ENCODE measurements at places on chromosomes 3 and 15.

DNA sequence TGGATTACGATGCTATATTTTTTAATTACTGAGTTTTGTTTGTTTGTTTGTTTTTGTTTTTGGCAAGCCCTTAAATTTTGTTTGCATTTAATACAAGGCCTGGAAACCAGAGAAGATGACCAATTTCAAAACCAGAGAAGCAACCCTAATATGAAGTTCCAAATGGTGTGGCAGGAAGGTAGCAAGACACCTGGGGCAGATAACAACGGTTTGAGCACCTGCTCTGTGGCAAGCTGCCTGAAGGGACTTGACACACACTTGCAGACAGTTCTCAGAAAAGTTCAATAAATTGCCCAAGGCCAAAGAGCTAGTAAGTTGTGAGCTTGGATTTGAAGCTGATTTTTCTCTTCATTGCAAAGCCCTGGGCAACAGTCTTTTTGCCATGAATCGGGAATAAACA lies 151.2 kb upstream of the UBE2E1 start:
- no peak for DNase-seq

GRCh38 chr3:183664913-183665381 lies 29.5 kb downstream of the KLHL24 start:
- DNase-seq = no peak

GRCh38 chr3:188339410-188340295 lies 185.7 kb downstream of the LPP start:
- peak; percentile 2 for DNase-seq

- no peak for DNase-seq
Measured at GRCh38 chr3:167166594-167167253, 213.4 kb downstream of the ZBBX start.

DNA sequence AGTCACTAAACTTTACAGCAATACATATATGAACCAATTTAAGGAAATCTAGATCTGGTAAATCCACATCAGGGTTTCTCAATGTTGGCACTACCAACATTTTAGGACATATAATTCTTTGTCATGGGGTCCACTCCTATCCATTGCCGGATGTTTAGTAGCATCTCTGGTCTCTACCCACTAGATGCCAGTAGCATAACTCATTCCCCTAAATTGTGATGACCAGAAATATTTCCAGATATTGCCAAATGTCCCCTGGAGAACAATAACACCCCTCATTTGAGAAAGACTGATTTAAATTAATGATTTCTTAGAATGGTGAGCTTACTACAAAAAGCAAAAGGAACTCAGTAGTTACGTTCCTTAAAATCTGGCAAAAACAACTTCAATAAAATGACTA lies 23.1 kb upstream of the ANKRD28 start:
- DNase-seq = no peak

- DNase-seq = no peak
Measured at GRCh38 chr3:56361731-56362130, 106.5 kb downstream of the ERC2 start.

GRCh38 chr3:155778462-155778861 lies 27.6 kb downstream of the C3orf33 start:
- DNase-seq = no peak

DNA sequence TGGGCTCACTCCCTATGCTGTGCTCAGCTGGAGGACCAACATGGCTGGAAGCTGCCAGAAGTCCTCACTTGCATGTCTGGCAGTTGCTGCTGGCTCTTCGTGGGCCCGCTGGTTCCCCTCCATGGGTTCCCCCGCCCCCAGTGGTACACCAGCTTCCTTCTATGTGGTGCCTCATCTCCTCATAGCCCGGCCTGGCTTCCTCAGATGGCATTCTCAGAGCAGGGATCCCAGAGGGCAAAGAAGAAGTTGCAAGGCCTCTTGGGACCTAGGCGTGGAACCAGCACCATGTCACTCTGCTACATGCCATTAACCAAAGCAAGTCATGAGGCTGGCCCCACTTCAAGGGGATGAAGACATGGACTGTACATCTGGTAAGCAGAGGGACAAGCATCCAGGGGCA lies 2.9 kb upstream of the CFAP92 start:
- no peak for DNase-seq

GRCh38 chr15:79178594-79178993 lies 88.0 kb upstream of the RASGRF1 start:
- DNase-seq = no peak

GRCh38 chr3:8458238-8458661 lies 43.4 kb upstream of the LMCD1 start:
- DNase-seq = no peak

DNA sequence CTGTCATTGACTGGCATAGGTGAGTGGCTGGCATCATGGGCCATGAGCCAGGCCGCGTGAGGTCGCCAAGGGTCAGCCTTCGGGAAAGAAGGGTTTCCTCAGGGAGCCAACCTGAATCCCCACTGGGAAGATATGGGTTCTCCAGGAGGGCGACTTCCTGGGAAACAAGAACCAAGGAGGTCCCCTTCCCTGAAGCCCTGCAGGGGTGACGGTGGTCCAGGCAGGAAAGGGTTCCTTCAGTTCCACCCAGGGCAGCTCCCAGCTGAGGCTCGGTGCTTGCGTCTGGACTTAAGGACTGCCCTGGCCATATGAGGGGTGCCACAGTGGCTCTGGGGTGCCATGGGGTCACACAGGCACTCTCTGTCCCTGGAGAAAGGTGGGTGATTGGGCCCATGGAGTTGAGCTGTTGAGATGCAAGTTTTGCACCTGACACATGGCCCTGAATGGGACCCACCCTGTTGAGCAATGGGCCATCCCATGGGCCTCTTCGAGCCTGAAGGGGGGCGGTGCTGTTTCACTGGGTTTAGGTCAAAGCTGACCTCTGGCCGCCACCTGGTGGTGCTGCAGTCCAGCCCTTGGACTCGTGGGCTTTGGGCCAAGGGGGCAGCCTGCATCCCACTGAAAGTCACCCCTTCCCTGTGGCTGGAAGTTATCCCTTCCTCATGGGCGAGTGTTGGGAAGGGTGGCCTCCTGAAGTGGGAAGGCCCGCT lies 228.1 kb downstream of the SNRPN start:
- DNase-seq = no peak

DNA sequence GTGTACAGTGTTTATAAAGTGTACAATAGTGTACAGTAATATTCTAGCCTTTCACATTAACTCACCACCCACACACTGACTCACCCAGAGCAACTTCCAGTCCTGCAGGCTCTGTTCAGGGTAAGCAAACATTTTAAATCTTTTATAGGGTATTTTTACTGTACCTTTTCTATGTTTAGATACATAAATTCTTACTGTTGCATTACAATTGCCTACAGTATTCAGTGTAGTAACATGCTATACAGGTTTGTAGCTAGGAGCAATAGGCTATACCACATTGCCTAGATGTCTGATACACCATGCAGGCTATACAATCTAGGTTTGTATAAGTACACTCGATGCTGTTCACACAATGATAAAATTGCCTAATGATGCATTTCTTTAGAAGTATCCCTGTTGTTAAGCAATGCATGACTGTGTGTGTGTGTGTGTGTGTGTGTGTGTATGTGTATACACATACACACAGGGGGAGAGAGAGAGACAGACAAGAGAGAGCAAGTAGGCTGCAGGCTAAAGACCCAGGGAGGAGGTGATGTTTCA lies 72.5 kb upstream of the PRR23C start:
- DNase-seq = no peak

DNA sequence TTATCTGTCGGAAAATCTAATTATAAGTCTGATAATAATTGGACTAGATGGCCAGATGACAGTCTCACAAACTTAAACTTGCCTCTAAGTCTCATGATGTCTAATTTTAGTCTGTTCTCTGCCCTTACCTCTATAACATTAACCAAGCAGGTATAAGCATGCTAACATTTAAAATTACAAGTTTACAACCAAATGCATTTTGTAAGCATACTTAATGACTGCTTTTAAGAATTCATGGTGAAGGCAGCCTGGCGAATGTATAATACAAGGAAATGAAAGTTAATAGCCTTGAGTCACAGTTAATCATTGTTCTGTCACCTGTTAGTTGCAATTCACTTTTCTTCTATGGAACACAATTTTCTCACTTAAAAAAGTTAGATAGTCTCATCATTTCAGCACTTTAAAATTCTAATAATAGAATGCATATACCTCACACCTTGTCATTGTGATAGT lies 16.5 kb downstream of the BCHE start:
- DNase-seq = no peak

GRCh38 chr3:3068358-3068881 lies 41.8 kb downstream of the IL5RA start:
- no peak for DNase-seq

DNA sequence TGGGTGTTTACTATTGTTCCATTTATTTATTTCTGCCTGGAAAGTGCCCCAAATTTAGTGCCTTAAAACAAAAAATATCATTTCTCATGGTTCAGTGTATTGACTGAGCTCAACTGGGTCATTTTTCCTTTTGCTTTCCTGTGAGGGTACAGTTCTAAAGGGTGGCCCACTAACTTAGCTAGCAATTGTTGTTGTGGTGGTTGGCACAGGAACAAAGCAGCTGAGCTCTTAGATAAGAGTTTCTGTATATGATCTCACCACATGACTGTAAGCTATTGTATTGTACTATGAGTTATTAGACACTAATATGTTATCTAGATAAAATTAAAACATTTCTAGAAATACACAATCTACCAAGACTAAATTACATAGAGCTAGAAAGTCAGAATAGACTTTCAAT lies 1283.7 kb downstream of the OTOL1 start:
- no peak for DNase-seq

DNA sequence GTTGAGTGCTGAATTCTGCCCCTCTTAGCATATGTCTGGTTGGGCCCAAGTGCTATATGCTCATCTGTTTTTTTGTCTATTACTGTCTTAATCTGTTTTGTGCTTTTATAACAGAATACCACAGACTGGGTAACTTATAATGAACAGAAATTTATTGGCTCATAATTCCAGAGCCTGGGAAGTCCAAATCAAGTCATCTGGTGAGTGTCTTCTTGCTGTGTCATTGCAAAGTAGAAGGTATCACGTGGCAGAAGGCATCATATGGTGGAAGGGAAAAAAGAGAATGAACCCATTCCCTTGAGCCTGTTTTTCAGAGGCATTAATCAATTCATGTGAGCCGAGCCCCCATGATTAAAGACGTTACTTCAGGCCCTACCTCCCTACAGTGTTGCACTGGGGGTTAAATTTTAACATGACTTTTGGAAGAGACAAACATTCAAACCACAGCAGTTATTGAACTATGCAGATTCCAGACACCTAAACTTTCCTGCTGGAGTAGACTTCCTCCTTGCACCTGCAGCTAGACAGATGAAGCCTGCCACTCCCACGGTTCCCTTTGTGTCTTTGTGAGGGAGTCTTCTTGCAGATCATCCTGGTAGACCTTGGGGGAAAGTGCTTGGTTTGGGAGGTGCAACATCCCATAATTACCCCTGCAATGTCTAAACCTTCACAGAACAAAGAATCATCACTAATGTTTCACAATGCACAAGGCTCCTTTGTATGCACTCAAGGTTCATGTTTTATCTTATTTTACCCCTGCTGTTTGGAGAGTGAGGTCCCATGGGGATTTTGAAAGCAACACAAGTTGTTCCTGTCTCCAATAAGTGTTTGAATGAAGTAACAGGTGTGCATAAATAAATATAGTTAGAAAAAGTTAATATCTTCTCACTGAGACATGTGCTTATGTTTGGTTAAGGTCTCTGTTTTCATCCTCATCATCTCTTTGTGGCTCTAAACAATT lies 64.7 kb upstream of the XCR1 start:
- DNase-seq = no peak

GRCh38 chr3:138188013-138188730 lies 1.1 kb downstream of the ARMC8 start:
- DNase-seq = peak; percentile 3

GRCh38 chr3:128471110-128471509 lies 4.4 kb upstream of the DNAJB8 start:
- no peak for DNase-seq

DNA sequence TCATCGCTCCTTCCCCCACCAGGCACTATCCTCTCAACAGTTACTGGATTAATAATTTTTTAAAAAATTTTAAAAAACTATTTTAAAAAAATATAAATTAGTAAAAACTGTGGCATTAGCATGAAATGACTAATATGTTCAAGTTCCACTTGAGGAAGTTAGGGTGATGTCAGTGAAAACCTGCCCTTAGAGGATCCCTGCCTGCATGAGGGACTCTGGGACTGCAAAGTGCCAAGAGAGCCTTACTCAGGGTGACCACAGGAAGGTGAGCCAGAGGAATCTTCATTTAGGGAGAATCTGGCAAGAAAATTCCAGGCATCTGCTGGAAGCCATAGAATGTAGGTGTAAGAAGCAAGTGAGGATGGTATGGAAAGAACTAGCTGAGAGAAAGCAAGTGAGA lies 157.7 kb upstream of the BCL6 start:
- DNase-seq = no peak

DNA sequence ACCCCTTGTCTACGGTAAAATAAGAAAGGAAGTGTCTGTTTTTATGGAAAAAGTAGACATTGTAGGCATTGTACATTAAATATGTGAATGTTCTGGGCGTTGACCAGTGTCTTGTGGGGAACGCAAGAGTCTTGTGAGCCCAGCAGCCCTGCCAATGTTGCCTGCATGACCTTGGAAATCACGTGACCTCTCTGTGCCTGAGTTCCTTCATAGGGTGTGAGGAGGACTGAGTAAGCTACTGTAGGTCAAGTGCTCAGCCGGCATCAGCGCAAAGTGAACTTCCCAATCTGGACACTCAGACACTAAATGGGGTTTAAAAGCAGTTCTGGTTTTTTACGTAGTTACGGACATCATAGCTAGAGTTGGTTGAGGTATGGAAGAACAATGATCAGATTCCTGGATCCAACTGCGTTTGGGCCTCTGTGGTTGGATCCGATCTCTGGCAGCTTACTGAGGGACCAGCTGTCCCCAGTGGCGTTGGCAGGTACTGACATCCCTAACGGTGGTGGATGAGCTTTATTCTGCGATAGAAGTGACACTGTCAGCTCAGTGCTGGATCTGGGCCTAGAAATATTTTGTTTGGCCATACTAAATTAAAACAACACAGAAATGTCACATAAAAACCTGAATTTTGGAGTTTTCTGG lies 63.8 kb downstream of the SPSB4 start:
- no peak for DNase-seq

- no peak for DNase-seq
Measured at GRCh38 chr3:101903451-101903871, 54.1 kb downstream of the NFKBIZ start.

DNA sequence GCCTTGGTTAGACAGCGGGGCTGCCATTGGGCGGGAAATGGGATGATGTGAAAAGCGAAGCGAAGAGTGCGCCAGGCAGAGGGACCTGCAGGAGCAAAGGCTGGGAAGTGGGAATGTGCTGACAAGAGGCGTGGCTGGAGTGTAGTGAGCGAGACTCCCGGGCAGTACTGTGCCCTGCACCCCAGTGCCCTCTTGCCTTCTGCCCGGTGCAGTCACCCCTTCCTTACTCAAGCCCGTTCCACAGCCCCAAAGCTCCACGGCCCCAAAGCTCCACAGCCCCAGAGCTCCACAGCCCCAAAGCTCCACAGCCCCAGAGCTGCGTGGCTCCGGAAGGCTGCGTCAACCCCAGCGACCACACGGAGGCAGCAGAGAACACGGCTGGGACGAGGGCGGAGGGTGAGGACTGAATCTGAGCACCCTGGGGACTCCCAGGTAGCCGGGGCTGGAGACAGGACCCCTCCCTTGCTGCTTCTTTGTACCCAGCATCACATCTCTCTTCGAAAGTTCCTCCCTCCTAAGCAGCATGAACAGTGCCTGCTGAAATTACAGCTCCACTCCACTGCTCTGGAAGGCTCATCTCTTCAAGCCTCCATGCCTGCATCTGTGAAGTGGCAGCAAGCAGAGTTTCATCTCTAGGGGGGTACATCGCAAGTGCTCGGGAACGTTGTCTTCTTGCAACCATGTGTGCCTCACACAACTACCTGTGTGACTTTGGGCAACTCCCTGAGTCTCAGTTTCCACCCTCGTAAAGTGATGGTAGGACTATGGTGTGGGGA lies 108.9 kb downstream of the FBLN2 start:
- DNase-seq = peak; percentile 74

- DNase-seq = no peak
Measured at GRCh38 chr15:66772604-66773128, 70.6 kb downstream of the SMAD6 start.

All from CD4-positive, alpha-beta T cell treated with Interleukin-6 at 100 ng/mL for 8 hours (primary cell).